ENCODE measurements at places on chromosomes 6 and 20. TPM values are rescaled to one million over a fixed set of nuclear protein-coding genes. Genes with fewer than 3 reads are reported as not detected.

Gene OSBPL2
- total RNA-seq, result 38.8 TPM

Gene SLC9A8
- total RNA-seq, result 8.4 TPM

Gene CRIP3
- not detected for total RNA-seq

Gene MUC22
- total RNA-seq, result not detected

Gene CRISP1
- not detected for total RNA-seq
